ENCODE measurements at places on chromosomes 2 and 18.

DNA sequence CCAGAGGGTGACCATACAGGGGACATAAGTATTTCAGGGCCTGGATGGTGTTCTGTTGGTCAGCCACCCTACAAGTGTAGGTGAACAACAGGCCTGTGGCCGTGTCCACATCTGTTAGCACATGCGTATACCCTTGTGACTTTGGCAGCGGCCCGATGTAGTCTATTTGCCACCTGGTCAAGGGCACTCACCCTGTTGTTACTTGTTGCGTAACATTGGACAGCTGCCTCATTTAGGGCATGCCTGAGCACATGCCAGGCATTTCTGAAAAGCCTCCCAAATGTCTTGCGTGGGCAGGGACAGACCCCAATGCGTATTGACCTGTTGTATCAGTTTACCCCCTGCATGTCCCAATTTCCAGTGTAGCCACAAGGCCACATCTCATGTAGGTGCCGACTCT lies 235.0 kb downstream of the MBD5 start:
- no peak for DNase-seq

GRCh38 chr2:129014432-129014831 lies 695.8 kb upstream of the HS6ST1 start:
- DNase-seq: no peak

- no peak for DNase-seq
Measured at GRCh38 chr2:160253440-160254188, 53.5 kb upstream of the ITGB6 start.

DNA sequence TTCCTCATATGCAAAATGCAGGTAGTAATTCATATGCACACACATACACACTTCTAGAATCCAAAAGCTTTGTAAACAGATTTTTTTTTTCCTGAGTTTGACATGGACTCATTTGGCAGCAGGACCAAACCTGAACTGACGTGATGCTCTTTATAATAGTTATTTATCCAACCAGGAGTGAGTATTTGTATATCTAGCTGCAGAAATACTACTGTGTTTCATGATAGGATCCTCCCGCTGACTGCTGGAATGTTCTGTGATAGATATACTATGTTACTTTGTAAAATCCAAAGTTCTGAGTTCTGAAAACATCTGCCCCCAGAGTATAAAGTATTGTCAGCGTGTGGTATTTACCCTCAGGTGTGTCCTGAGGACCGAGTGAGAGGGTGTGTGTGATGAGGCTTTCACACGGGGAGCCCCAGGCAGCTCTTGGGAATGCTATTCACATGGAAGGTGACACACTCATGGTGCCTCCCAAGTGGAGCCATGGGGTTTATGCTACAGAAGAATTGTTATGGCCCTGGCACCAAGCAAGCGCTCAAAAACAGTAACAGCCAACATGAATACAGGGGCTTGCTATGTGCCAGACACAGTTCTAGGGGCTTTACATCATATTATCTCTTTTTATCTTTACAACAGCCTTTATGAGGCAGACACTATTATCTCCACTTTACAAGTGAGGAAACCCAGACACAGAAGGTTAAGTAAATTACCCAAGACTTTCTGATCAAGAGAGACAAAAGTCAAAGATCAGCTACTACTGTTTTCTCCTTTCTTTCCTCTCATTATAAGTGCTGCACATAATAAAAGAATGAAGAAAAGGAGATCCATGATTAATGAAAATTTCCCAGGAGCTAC lies 16.7 kb upstream of the TXNDC2 start:
- no peak for DNase-seq

DNA sequence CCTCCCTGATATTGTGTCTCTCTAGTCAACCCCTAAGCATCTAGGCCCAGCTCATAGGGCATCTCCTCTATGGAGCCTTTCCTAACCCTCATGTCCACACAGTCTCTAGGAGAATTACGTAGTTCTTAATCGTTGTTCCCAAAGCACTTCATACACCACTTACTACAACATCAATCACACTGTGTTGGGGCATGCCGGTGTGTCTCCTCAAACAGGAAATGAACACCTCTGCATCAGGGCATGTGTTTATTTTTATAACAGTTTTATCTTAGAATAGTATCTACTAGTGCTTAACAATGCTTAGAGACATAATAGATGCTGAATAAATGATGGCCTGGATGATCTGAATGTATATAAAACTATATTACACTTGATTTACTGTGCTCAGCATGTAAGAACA lies 19.7 kb downstream of the CYP1B1 start:
- no peak for DNase-seq

DNA sequence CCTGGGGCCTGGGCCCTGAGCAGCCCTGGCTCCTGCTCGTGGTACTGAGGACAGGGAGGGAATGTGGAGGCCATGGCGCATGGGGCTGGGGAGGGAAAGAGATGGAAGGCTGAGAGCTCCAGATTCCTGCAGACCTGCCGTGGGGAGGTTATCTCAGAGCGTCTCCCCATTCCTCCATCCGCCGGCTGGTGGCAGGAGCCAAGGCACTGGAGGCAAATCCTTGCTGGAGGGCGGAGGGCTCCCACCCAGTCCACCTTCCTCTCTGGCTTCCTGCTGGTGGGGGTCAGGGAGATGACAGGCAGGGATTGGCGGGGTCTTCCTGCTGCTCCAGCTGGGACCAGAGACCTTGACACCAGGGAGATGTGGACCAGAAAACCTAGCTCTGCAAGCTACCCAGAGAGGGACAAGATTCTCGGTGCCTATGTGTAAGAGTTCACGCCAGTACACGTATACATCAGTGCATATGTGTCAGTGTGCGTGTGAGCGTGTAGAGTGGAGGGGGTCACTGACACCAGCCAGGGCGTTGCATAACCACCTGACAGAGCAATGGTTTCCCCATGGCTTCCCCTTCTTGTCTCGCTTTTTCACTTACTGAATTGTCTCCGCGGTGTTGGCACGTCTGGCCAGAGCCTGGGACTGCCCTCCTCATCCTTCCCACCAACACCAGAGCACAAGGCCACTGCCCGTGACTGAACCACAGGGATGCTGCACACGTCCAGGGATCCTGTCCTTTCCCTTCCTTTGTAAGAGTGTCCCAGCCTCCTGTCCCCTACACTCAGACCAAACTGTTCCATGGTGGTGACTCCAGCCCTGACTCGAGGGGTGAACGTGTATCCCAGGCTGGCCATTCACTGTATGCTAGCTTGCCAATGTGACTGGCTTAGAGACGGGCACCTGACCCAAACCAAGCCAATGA lies 15.8 kb upstream of the SEMA4C start:
- DNase-seq: no peak

- DNase-seq: no peak
Measured at GRCh38 chr2:73937899-73938298, 11.2 kb downstream of the DGUOK start.

GRCh38 chr2:102106133-102106556 lies 36.4 kb upstream of the IL1R1 start:
- no peak for DNase-seq

DNA sequence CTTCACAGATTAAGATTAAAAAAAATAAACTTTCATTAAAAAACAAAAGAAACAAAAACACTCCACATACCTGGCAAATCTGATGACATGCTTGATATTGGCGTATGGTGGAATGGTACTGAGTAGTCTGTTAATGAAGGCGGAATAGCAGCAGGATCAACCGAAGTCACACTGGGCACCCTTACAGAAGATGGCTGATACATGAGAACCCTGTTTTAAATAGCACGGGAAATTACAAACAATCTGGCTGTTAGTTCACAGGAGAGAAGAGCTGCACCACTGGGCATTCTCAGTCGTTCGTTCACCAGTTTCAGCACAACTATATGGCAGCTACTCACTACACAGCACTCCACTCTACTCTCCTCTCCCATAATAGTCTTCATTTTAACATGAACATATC lies 64.0 kb upstream of the ST8SIA5 start:
- DNase-seq: no peak

DNA sequence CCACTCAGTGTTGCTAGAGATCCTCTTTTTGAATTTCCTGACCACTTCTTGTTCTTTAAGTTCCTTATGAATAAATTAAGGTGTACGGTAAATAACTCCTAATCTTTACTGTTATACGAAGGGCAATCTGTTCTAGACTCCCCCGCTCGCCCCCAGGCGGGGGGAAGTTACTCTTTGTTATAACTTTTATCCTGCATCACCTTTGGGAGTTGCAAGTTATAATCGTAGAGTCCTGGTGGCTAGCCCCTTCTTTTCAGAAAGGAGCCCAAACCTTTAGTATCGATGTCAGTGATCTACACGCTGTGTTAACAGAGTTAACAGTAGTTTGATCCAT lies 652 bp downstream of the GCA start:
- no peak for DNase-seq

DNA sequence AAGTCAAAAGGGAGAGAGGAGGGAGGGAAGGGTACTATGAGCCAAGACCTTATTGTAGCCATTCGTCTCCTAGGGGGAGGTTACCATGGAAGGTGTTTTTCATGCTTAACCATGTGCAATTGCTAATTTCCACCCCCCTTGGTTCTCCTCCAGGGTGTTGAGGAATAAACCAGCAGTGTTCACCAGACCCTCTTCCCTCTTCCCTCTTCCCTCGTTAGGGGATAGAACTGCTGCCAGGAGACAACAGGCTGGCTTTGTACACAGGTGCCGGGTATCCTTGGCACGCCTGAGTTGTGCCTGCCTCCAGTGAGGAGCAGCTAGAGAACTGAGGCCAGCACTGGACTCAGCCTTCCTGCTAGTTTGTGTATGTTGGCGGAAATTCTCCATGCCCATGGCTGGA lies 41.1 kb upstream of the ARL5A start:
- no peak for DNase-seq

GRCh38 chr2:54329482-54330161 lies 73.6 kb upstream of the TSPYL6 start:
- DNase-seq: no peak

GRCh38 chr2:192053921-192054320 lies 140.8 kb downstream of the TMEFF2 start:
- DNase-seq: no peak

DNA sequence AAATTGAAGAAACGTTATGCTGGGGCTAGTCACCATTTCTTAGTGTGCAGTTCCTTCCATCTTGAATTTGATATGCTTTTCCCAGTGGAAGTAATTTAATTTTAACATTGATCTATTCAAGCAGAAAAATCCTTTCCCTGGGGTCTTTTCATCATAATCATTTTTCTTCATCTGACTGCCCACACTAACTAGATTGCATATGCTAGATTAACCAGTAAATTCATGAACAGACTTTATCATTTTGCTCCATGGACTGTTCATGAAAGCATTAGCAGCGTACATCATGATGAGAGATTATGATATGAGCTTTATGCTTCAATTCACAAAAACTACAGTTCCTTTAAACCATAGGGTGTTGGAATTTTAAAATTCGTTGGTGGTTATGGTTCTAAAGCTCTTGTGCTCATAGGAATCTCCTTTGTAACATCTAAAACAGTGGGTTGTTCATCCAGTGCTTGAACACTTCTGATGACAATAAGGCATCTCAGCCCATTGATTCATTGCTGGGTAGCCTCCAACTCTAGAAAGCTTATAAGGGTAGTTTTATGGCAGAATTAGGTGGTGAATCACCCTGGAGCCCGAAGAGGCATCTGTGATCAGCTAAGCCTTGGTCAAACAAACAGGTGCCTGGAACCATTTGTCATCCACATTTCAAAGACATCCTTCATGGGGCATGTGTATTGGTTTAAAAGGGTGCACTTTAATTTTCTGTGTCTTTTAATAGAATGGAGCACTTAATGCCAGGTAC lies 77.2 kb upstream of the NDUFV2 start:
- DNase-seq: no peak

DNA sequence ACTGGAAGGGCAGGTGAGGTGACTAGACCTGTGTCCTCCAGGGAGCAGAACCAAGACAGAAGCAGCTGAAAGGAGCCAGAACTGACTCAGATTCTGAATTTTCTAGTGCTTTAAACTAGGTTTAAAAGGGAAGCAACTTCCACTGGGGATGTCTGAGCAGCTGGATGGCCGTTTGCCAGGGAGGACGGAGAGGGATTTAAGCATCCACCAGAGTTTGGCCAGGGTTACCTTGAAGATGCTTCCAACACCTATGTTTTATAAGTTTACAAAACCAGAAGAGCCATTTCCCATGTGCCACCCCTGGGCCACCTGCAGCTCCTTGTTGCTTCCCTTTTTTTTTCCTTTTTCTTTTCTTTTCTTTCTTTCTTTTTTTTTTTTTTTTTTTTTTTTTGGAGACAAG lies 48.6 kb upstream of the RBM44 start:
- DNase-seq: no peak

- peak; percentile 33 for DNase-seq
Measured at GRCh38 chr2:191245046-191245868, at the start of gene MYO1B. Gene MYO1B, plus strand, starts transcription at chr2:191245404. Its CDS starts 31,492 bp downstream, at chr2:191276896.

DNA sequence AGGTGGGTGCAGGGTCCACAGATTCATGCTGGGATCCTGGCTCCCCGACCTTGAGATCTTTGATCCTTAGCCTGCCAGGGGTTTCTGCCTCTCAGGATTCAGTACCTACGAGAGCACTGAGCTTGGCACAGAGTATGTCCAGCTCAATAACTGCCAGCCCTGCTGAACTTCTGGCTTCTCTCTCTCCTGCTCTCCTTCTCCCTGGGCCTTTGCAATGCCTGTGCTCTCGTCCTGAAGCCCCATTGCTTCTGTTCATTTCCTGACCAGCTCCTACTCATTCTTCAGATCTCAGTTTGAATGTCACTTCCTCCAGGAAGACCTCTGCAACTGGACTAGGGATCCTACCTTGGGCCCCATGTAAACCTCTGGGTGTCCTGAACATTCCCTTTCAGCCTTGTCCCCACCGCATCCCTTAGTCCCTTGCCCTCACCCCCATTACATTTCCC lies 113.8 kb upstream of the HAAO start:
- DNase-seq: no peak

- no peak for DNase-seq
Measured at GRCh38 chr2:48189552-48190228, 283.4 kb upstream of the FBXO11 start.

DNA sequence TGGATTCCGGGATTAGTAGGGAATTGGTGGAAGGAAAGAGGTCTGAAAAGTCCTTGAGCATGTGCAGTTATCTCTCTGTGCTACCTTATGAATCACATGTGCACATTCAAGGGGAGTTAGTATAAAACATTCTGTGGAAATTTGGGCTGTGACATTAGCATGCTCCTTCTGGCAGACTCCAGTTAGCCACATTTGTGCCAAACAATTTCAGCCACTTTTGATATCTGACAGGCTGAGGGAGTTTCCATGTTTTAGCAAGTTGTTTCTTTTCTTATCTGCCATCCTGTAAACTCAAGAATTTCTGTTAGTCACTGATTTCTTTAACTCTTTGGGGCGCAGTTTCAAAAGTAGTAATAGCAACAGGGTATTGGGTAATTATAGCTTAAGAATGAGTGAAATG lies 28.3 kb upstream of the GYPC start:
- no peak for DNase-seq

DNA sequence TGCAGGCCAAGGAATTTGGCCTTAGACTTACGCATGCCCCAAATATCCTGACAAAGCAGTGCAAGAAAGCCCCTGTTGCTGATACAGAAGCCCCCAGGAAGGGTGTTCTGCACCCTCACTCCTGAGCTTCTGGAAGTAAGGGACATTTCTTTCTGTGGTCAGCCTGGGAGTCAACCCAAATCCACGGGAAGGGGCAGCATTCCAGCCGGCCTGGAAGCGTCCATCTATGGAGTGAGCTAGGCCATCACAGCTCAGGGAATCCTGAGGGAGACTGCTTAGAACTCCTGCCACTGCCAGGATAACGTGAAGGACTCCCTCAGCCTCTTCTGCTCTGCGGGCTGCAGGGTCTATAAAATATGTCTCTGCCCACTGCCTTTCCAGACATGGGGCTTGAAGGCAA lies 173.9 kb downstream of the ANAPC1 start:
- no peak for DNase-seq

GRCh38 chr18:24741965-24742724 lies 281.7 kb downstream of the HRH4 start:
- no peak for DNase-seq
